ENCODE measurements at places on chromosomes 11 and 22.

DNA sequence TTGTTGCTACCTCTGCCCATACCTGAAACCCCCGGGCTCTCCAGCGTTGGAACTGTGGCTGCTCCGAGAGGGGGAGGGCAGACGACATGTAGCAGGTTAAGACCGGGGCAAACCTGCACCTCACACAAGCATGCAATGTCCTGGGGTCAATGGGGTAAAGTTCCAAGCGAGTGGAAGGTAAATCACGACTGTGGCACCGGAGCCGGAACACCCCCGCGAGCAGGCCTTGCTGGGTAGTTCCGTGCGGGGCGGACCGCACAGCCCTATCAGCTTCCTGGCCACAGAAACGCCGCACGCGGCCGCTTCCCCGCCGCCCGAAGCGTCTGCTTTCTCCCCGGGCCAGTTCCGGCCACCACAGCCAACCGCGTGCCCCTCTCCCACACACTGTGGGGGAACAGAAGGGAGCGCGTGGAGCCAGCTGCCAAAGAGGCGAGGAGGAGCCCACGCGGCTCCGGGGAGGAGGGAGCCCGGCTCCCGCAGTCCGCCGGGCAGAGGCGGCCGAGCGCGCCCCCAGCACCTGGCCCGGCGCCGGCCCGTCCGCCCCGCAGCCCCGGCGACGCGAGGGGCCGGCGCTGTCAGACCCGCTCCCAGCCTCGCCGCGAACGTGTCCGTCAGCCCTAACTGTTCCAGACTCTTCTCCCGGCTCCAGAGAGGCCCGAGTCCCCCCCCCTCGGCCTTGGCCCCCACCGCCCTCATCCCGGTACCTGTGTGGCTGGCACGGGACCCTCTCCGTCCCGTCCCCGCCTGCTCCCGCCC, 1.6 kb downstream of the SPTBN2 start:
- no peak for DNase-seq

DNA sequence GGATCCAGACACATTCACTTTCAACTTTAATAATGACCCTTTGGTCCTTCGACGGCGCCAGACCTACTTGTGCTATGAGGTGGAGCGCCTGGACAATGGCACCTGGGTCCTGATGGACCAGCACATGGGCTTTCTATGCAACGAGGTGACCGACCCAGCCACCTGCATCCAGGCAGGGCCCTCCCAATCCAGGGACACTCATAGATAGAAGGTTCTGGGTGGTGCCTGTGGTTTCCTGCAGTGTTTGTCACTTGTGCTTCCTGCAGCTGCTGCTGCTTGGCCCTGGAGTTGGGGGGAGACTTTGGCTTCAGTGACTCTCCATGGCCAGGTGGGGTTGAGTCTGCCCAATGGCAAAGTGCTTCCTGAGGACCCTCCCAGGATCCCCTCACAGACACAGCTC, 7.3 kb downstream of the APOBEC3B start:
- no peak for DNase-seq

DNA sequence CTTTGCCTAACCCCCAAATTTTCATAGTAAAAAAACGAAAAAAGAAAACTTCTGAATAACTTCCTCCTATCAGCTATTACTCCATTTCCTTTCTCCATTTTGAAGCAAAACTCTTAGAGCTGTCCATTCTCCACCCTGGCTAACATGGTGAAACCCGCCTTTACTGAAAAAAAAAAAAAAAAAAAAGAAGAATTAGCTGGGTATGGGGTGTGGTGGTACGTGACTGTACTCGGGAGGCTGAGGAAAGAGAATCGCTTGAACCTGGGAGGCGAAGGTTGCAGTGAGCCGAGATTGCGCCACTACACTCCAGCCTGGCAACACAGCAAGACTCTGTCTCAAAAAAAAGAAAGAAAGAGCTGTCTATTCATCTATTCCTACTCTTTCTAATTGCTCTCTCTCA, 11.3 kb upstream of the NXF1 start:
- no peak for DNase-seq

DNA sequence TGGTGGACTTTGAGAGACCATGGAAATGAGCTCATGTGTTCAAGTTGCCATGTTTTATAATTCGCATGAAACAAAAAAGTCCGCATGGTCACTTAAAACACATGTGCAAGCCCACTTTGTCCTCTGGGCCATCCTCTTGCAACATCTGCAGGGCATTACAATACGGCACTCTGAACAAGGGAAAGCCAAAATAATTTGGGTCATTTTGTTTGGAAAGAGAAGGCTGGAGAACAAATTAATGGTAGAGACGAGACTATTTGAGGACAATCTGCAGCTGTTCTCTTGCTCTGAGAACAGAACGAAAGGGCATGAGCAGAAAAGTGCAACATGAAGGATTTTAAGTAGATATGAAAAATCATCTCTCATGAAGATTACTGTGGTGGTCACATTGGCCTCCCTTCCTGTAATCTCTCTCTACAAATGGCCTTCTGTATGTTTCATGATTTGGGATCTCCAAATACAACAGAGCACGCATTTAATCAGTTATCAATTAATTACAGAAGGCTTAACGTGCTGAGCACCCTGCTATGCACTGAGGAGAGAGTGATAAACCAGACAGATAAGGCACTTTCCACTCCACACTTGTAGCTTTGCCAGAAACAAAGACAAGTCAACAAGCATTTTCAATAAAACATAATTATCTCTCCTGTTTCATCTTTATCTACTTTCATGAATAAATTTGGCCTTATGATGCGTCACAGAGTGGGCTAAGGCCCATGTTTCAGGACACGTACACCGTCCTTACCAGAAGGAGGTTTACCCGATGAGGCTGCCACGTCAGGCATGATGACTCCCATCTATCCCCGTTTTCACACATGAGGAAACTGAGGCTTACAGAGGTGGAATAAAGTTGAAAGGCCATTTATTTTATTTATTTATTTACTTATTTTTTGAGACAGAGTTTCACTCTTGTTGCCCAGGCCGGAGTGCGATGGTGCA, 384.1 kb downstream of the LARGE1 start:
- no peak for DNase-seq

- DNase-seq = no peak
Measured at GRCh38 chr11:108713076-108713790, 48.4 kb downstream of the DDX10 start.

DNA sequence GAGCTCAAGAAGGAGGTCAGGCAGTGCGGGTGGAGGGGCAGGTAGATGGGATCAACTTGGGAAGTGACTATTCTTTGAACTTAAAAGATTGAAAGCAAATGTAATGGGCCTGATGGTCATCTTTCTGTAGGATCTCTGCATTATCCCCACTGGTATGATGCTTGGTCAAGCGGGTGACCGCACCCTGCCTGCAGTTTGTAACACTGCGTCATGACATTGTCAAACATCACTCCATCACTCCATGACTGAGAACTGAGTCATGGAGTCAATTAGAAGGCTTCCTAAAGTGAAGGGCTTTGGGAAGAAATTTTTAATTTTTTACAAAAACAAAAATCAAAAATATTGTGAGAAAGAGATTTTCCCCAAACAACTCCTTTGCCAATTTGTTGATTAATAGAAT, 62.4 kb upstream of the BMAL1 start:
- DNase-seq = no peak

GRCh38 chr22:19765477-19766239, 5.1 kb downstream of the TBX1 start:
- no peak for DNase-seq

- DNase-seq = peak; percentile 33
Measured at GRCh38 chr22:48574776-48575617, 1252.7 kb downstream of the BRD1 start.

- DNase-seq = no peak
Measured at GRCh38 chr11:123406441-123407129, 23.5 kb upstream of the GRAMD1B start.

- DNase-seq = no peak
Measured at GRCh38 chr11:3166268-3167142, 1.4 kb upstream of the OSBPL5 start.

GRCh38 chr11:125070699-125071254, 7.7 kb downstream of the SLC37A2 start:
- peak; percentile 35 for DNase-seq

DNA sequence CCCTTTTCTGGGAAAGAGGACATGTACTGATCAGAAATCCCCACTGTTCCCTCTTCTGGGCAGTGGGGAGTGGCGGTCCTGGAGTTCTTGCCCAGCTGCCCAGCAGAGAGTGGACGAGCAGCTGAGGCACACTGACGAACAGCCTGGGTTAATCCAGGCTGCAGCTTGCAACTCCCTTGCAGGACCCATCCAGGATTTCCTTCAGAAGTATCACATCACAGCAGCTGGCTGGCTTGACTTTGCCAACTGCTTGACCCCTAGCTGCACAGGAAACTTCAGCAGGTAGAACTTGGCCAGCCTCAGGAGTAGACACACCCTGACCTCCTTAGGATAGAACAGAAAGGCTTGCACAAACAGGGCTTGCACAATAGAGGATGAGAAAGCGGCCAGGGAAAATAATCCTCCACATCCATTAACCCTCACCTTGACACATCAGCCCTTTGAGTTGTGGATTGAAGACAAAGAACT, 27.9 kb upstream of the FZD4 start:
- no peak for DNase-seq

GRCh38 chr22:19876941-19877625, 22.4 kb upstream of the GNB1L start:
- no peak for DNase-seq

DNA sequence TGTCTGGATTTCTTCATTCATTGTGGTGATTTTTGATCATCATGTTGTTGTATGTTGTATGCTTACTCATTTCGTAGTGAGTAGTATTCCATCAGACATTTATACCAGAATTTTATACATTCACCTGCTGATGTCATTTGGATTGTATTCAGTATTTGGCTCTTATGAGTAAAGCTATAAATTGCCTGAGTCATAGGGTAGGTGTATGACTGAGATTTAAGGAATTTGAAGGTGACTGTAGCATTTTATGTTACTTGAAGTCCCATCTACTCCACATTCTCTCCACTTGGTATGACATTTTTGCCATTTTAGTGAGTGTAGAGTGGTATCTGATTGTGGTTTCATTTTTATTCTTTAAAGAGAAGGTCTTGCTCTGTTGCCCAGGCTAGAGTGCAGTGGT, 548.2 kb downstream of the TBC1D22A start:
- DNase-seq = no peak

DNA sequence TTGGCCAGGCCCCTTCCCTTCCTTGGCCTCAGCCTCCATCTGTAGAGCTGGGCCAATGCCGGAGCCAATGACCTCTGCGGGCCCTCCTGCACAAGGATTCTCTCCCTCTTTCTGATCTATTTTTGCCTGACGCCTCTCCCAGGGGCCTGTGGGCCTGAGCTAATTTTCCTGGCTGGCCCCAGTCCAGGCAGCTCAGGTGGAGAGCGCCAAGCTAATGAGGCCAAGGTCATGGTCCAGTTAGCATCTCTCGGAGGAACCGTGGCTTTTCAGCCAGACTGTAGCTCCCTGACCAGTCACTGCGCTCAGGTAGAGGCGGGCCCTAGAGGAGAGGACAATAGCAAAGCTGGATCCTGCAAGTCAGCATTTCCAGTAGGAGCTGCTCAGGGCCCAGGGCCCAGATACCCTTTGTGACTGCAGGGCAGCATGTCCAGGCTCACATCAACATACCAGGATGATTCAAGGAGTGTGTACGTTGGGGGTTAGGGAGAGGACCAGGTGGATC, 43.5 kb downstream of the APOL3 start:
- DNase-seq = no peak

DNA sequence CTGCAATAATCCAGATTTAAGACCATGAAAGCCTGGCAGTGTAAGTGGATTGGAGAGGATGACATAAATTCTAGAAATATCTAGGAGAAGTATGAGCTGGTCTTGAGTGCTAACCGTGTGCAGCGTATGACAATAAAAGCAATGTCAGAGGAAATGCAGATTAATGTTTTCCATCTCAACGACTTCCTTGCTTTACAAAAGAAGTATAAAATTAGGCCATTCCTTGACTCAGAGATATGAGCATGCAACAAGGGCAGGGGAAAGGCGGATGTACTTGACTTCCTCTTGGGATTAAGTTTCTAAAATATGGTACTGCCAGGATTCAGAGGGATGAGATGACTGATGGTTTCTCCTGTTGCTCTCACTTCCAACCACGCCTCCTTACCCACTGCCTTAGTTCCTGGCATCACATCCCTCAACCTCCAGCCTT, 32.3 kb downstream of the ADAMTS15 start:
- DNase-seq = no peak
